Mononuclear cell (primary cell): ENCODE measurements at places on chromosomes 11 and 22. TPM values are rescaled to one million over a fixed set of nuclear protein-coding genes. Genes with fewer than 3 reads are reported as not detected.

Gene HEPHL1
- total RNA-seq: not detected

Gene OR5T2
- total RNA-seq: not detected

Gene NECTIN1
- total RNA-seq: 2.0 TPM

Gene SCARF2
- total RNA-seq: 1.6 TPM
